ENCODE measurements at places on chromosomes 12 and 14.

- peaks cover 19% of the 10 kb centered on the region for H3K4me1 ChIP-seq
- no peak overlapping the region for H3K27ac ChIP-seq
- no peak overlapping the region for H3K4me3 ChIP-seq
- DNase-seq, result peak; percentile 61
These were observed 57.2 kb upstream of the RIN3 start for GRCh38 chr14:92456215-92457015.

GRCh38 chr12:81114226-81114625 is 36.3 kb downstream of the ACSS3 start:
- H3K27ac ChIP-seq, result no peak overlapping the region
- no peak for DNase-seq
- H3K4me1 ChIP-seq, result no peaks in the 10 kb centered on the region
- peaks cover 29% of the 10 kb centered on the region for H3K36me3 ChIP-seq
- H3K4me3 ChIP-seq, result no peak overlapping the region

DNA sequence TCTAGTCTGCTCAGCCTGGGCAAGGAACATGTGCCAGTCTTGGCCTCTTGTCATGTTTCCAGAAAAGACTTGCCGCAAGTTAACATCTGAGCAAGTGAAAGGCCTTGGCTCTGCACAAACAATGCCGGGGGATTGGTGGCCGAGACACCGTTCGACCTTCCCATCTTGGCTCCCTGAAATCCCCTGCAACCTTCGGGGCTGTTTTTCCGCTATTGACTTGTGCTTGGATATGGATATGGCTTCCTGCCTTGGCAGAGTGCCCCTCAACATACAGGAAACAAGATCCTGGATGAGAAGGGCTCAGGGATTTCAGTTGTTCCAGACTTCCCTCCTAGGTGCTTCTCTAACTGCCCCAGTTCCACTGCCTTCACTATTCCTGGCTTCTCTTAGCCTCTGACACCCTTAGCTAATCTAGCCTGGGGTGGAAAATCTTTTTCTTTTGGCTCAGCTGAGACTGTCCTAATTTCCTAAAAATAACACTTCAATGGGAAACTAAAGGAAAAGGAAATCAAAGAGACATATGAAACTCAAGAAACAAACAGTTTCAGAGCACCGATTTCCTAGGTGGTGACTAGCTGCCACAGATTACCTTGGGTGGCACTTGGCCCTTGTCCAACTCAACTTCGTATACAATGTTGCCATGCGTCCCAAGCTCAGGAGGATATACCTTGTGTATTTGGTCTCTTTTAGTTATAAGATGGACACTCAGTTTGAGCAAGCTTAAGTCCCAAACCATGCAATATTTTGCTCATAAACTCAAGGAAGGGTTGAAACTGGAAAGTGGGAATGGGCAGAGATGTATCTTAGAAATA is 33.9 kb downstream of the RDH12 start:
- no peaks in the 10 kb centered on the region for H3K27me3 ChIP-seq
- H3K36me3 ChIP-seq, result no peaks in the 10 kb centered on the region
- DNase-seq, result no peak
- no peak overlapping the region for H3K27ac ChIP-seq

- no peak overlapping the region for H3K4me3 ChIP-seq
- peaks cover 22% of the 10 kb centered on the region for H3K36me3 ChIP-seq
- H3K4me1 ChIP-seq, result no peaks in the 10 kb centered on the region
- H3K27ac ChIP-seq, result no peak overlapping the region
- no peaks in the 10 kb centered on the region for H3K27me3 ChIP-seq
These were observed 22.9 kb downstream of the GDF11 start for GRCh38 chr12:55765736-55766290.

DNA sequence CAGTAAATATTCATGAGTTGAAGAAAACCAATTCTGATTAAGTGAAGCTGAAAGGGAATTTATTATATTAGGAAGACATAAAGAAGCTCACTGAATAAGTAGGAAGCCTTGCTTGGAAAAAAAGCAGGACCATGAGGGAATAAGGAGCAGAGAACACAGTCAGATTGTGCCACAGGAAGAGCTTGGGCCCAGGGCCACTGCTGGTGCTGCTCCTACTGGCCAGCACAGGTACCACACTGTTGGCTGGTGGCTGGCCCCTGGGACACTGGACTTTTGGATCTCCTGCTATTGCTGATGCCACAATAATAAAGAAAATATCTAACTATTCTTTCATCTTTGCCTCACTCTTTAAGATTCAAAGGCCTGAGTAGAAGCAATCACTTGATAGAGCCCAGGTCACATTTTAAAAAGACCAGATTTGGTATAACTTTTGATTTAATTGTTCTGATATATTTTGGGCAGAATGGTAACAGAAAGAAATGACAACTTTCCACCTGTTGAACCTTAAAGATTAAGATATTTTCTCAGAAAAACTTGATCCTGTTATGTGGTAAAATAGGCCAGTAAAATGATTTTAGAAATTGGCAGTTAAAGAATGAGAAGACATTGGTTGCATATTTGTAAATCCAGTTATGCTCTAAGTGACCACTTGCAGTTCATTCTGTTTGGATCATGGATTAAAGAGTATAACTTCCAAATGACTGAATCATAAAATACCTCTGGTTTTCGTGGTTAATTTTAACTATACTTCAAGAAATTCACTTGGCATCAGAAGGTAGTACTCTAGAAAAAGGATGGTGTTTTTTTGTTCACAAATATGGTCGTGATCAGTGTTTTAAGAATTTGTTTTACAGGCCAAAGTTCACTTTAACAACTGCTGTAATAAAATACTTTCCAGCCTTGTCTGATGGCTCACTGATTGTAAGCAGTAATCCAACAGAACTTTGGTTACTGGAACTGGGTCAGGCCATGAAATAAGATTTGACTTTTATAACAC is 68.3 kb downstream of the DERA start:
- H3K4me3 ChIP-seq, result no peak overlapping the region
- peak overlapping the region; percentile 58 for H3K27ac ChIP-seq
- DNase-seq, result no peak
- no peaks in the 10 kb centered on the region for H3K27me3 ChIP-seq
- no peaks in the 10 kb centered on the region for H3K36me3 ChIP-seq
- no peaks in the 10 kb centered on the region for H3K4me1 ChIP-seq

DNA sequence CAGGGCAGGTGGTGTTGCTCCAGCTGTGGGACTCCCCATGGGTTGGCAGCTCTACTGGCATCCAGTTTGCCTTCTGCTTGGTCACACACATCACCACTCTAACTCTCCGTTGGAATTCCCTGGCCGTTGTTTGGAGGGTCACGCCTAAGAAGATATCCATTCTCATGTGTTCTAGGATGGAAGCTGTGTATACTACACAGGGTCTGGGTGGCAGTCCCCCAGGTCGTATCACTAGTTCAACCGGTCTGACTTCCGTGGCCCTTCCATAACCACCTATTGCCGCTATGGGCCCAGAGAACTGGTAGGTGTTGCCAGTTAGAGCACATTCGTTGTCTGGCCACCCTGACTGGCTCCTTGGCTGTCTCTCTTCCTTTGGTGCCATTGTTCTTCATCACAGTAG is 456.3 kb downstream of the TMEM121 start:
- H3K4me3 ChIP-seq, result no peak overlapping the region
- no peaks in the 10 kb centered on the region for H3K27me3 ChIP-seq
- no peak for DNase-seq
- H3K27ac ChIP-seq, result no peak overlapping the region

- H3K27ac ChIP-seq, result no peak overlapping the region
- H3K36me3 ChIP-seq, result no peaks in the 10 kb centered on the region
- no peak for DNase-seq
- H3K4me3 ChIP-seq, result no peak overlapping the region
- H3K4me1 ChIP-seq, result no peaks in the 10 kb centered on the region
- no peaks in the 10 kb centered on the region for H3K27me3 ChIP-seq
These were observed 260.7 kb upstream of the NOS1 start for GRCh38 chr12:117622087-117622486.

- H3K27ac ChIP-seq, result no peak overlapping the region
- no peaks in the 10 kb centered on the region for H3K27me3 ChIP-seq
- no peak for DNase-seq
These were observed 30.2 kb upstream of the SRGAP1 start for GRCh38 chr12:63814146-63814772.

DNA sequence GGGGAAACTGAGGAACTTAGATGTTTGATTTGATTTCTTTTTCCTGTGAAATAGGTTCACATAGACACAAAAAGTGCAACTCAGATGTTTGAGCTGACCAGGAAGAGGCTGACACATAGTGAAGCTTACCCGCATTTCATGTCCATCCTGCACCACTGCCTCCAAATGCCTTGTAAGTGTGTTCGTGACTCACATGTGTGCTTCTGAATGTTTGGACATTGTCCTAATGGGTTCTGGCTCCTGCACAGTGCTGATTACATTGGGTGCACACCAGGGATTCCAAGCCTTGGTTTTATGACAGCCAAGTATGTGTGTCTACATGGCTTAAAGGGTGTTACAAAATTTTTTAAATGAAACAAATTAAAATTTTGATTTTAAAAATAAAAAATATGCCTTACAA is 137.4 kb downstream of the DAAM1 start:
- DNase-seq, result no peak
- peaks cover 43% of the 10 kb centered on the region for H3K4me1 ChIP-seq

GRCh38 chr14:69822456-69822855 is 25.4 kb upstream of the SLC10A1 start:
- no peak overlapping the region for H3K27ac ChIP-seq
- no peak for DNase-seq
- H3K4me3 ChIP-seq, result no peak overlapping the region
- H3K27me3 ChIP-seq, result no peaks in the 10 kb centered on the region
- no peaks in the 10 kb centered on the region for H3K36me3 ChIP-seq

GRCh38 chr14:23023022-23023794 is 11.5 kb downstream of the PSMB5 start:
- no peaks in the 10 kb centered on the region for H3K27me3 ChIP-seq
- no peak overlapping the region for H3K27ac ChIP-seq

- H3K27ac ChIP-seq, result no peak overlapping the region
- H3K27me3 ChIP-seq, result no peaks in the 10 kb centered on the region
- no peak overlapping the region for H3K4me3 ChIP-seq
- no peak for DNase-seq
- no peaks in the 10 kb centered on the region for H3K36me3 ChIP-seq
- no peaks in the 10 kb centered on the region for H3K4me1 ChIP-seq
These were observed 4.0 kb upstream of the INF2 start for GRCh38 chr14:104685216-104685997.

DNA sequence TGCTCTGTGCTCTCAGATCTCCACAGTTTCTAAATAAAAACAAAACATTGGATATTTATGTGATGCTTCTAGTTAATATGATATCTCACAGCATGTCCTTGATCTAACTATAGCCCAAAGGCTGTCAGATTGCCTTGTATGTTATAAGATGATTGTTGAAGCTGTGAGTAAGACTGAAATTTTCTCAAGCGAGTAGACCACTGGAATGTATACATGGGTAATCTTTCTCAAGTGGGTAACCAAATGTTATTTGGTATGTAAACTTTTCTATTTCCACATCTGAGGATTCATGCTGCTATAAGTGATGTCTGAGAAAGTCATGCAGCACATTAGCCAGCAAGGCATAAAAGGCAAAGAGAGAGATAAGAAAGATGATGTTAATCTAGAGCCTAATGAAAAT is 886.7 kb downstream of the NRXN3 start:
- H3K4me3 ChIP-seq, result no peak overlapping the region
- no peak for DNase-seq
- no peaks in the 10 kb centered on the region for H3K27me3 ChIP-seq
- no peak overlapping the region for H3K27ac ChIP-seq
- no peaks in the 10 kb centered on the region for H3K36me3 ChIP-seq

GRCh38 chr14:50883827-50884197 is 12.0 kb downstream of the ABHD12B start:
- no peak for DNase-seq
- H3K36me3 ChIP-seq, result no peaks in the 10 kb centered on the region
- H3K4me3 ChIP-seq, result no peak overlapping the region
- H3K27ac ChIP-seq, result no peak overlapping the region
- no peaks in the 10 kb centered on the region for H3K4me1 ChIP-seq

DNA sequence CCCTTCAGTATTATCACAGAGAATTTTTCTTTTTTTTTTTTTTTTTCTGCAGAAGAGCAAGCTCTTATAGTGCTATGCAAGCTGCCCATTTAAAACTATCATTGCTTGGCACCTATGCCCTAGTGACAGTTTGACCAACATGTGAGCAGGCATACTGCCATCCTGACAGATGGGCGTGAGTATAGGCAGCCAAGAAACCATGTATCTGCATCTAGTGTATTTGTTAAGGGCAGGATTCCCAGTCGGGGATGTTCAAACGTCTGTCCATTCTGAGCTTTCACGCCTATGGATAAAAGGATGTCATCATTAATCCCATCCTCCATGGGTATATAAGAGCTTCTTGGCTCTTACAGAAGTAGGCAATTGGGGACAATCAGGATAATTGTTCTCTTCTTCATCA is 8.8 kb downstream of the VRK1 start:
- H3K27ac ChIP-seq, result no peak overlapping the region
- no peak for DNase-seq
- H3K4me3 ChIP-seq, result no peak overlapping the region
- no peaks in the 10 kb centered on the region for H3K27me3 ChIP-seq
- H3K36me3 ChIP-seq, result no peaks in the 10 kb centered on the region
- H3K4me1 ChIP-seq, result peaks cover 7% of the 10 kb centered on the region

DNA sequence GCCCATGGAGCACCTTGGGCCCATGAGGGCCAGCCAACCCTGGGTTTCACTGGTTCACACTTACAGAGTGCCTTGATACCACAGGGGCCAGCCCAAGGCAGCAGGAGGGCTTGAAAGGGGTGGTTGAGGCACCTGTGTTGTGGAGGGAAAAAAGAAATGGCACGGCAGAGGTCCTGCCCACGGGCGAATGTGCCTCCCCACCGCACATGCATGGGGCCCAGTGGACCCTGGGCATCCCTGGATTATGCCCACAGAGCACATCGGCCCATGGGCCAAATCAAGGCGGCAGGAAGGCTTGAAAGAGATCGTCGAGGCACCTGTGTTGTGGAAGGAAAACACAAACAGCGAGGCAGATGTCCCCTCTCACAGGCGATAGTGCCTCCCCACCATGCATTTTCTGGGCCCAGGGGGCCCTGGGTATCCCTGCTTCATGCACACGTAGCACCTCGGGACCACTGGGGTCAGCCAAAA is 378.1 kb downstream of the ALG10 start:
- no peak overlapping the region for H3K27ac ChIP-seq
- no peaks in the 10 kb centered on the region for H3K27me3 ChIP-seq
- DNase-seq, result no peak
- no peak overlapping the region for H3K4me3 ChIP-seq
- H3K4me1 ChIP-seq, result no peaks in the 10 kb centered on the region
- H3K36me3 ChIP-seq, result no peaks in the 10 kb centered on the region
